Right ventricle myocardium superior (tissue), 1 donor: ENCODE measurements at places on chromosomes 11 and 22.

DNA sequence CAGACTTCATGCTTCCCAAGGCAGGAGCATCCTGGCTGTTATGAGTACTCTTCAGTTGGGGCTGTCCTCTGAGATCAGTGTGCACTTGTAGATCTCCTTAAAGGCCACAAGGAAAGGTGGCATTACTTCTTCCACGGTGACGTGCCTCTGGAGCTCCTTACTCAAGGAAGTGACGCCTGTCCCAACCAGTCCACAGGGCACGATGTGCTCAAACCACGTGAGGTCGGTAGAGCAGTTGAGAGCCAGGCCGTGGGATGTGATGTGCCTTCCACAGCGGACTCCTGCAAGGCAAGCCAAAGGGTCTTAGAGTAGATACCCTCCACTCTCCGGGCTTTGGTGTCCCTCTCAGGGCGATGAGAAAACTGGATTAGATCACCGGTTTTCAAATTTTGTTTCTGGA is 1.4 kb downstream of the LIPT2 start:
- DNase-seq, result no peak

- peak; percentile 66 for DNase-seq
Observed at GRCh38 chr11:89490981-89491690, at the start of gene NOX4. NOX4 (minus strand) TSS chr11:89491375; CDS start chr11:89491246, 129 bp downstream.

DNA sequence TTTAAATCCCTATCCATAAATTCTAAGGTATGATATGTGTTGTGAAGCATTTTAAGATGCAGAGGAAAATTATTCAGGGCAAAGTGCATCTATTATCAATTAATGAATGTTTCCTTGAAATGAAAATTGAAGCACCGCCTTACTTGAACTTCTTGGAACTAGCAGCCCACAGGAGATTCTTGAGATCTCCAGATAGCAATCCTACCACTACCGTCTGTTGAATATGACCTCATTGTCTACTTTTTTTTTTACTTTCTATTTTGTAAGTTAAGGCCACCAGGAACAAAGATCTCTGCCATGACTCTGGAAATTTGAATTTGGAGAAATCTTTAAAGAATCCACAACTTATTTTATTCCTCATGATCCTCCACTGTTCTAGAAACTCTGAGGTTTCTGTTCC is 808.7 kb downstream of the KCNA4 start:
- no peak for DNase-seq

GRCh38 chr11:76787911-76788596 is 4.9 kb downstream of the TSKU start:
- DNase-seq, result no peak

- no peak for DNase-seq
Observed at GRCh38 chr22:20530368-20531153, 23.2 kb downstream of the MED15 start.

- no peak for DNase-seq
Observed at GRCh38 chr11:64253481-64253880, 2.2 kb downstream of the PLCB3 start.

- DNase-seq, result no peak
Observed at GRCh38 chr22:49417833-49418232, 409.8 kb downstream of the BRD1 start.

- no peak for DNase-seq
Observed at GRCh38 chr11:12664385-12664784, 9.8 kb upstream of the TEAD1 start.

- no peak for DNase-seq
Observed at GRCh38 chr11:74592063-74592440, 330 bp upstream of the POLD3 start.

- DNase-seq, result no peak
Observed at GRCh38 chr22:40385036-40385782, 14.8 kb downstream of the SGSM3 start.

- no peak for DNase-seq
Observed at GRCh38 chr11:45551191-45551713, 114.2 kb downstream of the CHST1 start.
